ENCODE measurements at places on chromosomes 4 and X.

DNA sequence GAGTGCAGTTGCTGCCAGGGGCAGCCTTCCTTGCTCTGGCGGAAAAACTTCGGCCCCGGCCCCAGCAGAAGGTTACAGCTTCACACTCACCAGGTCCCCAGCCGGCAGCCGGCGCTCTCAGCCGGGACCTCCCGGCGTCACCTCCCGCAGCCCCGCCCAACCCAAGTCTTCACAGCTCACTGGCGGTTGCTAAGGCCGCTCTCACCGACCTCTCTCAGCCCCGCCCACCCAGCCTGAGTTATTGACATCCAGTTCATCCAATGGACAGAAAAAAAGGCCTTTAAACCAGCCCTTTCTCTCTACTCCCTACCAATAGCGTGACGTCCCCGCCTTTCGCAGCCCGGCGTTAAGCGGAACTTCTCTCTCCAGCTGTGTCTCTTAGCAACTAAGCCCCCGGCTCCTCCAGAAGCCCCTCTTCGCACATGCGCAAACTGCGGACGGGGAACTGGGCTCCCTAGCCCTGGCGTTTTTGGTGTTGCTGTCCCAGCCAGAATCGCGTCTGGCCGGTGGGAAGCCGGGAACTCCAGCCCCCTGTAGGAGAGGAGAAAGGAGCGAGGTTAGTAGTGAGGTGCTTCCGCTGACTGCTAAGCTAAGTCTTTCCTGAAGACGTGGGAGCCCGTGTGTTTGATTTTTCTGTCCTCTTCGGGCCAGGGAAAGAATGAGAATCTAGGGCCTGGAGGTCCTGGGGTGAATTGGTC lies at the start of gene BBS12:
TSS of gene BBS12 (plus strand) at position 376 of the 698 bp plus-strand sequence. CDS start 9,189 bp downstream, outside the sequence.
- peak; percentile 98 for DNase-seq

GRCh38 chr4:100848841-100849240 lies 331.0 kb upstream of the EMCN start:
- DNase-seq: no peak

DNA sequence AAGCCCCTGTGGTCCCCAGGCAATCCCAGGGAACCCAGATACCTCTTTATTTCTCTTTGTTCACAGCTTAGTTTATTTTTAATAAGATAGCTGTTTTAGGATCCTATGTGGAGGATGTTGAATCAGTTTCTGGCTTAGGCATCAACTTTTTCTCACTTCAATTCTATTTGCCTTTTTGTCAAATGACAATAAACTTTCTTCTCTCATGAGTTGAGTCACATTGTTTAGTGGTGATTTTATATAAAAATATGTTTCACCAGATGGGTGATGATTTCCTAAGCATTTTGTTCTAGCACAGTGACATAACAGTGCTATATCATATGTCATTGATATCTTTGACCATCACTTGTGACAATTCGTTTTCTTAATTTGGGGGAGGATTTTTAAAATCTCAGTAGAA lies 198.1 kb upstream of the PUDP start:
- no peak for DNase-seq

DNA sequence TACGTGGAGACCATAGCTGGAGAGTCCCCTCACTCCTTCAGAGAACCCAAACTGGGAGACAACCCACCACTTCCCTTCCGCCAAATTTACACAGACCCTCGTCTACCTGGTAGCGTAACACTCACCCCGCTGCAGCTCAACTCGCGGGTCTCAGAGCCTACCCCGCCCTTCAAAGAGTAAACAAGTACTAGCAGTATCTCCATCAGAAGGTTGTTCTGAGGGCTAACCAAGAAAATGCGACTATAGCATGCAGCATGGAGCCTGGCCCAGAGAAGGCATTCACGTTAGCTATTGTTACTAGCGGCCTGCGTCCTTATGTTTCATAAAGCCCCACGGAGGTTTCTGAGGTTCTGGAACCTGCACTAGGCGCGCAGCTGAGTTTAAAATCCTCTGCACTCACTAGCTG lies 531 bp upstream of the MANBA start:
- DNase-seq: no peak

DNA sequence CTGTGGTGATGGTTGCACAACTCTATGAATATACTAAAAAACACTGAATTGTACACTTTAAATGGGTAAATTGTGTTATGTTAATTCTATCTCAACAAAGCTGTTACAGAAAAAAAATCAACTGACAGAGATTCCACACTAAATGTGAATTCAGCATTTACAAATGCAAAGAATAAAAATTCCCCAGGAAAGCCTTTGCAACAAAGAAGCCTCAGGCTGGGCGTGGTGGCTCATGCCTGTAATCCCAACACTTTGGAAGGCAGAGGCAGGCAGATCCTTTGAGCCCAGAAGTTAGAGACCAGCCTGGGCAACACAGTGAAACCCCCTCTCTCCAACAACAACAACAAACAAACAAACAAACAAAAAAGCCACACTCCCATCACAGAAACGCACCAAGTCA lies 8.9 kb downstream of the BCLAF3 start:
- DNase-seq: no peak

- DNase-seq: no peak
Observed at GRCh38 chrX:13340182-13340791, 20.4 kb upstream of the ATXN3L start.

GRCh38 chr4:94660614-94661013 lies 97.1 kb upstream of the BMPR1B start:
- no peak for DNase-seq

DNA sequence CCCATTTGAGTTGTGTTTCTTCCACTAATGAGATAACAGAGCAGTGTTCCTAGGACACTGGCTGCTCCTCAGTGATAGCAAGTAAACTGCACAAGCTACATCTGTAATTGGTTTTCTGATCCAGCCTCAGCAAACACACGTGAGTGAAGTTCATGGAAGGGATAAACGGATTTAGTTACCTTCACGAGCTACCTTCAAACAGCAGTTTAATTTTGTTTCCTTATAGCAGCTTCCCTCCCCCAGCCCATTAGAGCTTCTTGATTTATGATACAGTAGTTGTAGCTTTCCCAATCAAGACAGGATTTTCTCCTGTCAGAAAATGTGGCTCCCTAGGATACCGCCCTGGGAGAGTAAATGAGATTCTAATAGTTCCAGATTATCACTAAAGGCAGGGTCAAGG lies 634.2 kb upstream of the FAT1 start:
- DNase-seq: no peak

DNA sequence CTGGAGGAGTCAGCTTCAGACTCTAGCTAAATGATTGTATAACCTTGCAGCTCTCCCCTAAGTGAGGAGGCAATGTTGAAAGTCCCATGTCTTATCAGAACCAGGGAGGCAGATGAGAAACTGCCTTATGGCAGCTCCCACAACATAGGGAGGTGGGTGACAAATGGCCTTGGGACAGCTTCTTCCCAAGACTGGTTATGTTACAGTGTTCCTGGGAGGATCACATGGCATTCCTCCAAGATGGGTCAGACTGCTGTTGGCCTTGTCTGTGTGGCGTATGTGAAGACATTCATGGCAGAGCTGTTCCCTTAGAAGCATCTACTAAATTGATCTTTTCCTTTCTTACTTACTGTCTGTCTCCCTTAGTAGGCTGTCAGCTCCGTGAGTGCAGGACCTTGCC lies 42.0 kb downstream of the HPRT1 start:
- no peak for DNase-seq
